ENCODE measurements at places on chromosomes 12 and 14.

DNA sequence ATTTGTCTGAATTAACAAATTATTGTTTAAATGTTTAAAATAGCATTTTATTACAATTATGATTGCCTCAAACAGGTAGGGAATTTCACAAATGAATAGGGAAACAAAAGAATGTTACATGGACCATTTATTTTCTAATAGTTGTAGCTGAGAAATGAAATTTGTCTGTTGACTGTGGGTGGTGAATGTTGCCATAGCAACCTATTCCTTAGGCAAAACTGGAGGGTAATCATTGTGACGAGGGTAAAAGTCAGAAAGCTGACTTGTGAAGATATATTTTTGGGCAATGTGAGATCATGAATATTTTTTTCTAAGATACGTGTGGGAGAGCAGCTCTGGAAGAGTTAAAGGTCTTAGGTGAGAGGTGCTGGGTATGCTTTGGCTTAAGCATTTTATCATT lies 24.2 kb upstream of the CLEC14A start:
- no peak for DNase-seq

DNA sequence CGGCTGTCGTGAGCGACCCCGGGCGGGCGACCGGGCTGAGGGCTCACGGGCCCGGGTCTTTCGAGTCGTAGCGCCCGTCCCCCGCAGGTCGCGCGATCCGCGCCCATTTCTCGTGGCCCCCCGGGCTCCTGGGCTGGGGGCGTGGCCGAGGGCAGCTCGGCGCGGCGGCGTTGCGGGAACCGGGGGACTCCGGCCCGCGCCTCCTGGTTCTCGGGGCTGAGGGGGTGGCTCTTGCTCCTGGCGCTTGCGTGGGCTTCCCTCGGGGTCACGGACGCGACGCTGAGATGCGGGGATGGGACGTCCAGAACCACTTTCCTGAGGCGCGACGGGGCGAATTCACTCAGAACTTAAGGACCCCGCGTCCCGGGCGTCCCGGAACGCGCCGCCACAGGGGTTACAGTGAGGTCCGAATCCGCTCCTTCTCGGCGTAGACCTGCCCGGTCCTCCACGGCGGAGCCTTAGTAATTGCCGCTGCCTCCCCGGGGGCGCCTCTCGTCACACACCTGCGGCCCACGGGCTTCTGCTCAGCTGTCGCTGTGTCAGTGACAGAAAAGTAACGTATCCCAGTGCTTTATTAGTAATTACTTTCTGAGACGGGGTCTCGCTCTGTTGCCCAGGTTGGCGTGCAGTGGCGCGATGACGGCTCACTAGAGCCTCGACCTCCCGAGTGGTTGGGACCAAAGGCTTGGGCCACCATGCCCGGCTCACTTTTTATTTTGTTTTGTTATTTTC lies 606 bp downstream of the EP400 start:
- no peak for DNase-seq

- no peak for DNase-seq
Measured at GRCh38 chr14:36455241-36455627, 64.8 kb downstream of the NKX2-1 start.

DNA sequence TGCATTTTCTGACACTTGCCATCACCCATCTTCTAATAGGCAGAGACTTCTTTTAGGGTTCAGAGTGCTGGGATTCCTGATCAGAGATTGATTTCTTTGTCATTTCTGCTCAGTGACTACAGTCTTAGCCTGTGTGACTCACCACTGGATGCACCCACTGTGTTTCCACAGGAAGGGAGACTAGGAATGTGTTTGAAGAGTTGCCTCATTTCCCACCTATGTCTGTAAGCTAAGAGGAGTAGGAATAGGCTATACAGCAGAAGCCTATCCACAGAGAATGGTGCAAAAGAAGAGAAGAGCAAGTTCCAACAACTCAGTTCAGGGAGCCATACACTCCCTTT lies 60.2 kb upstream of the ACTN1 start:
- no peak for DNase-seq

- DNase-seq, result no peak
Measured at GRCh38 chr12:66065641-66066136, 64.9 kb downstream of the LLPH start.

DNA sequence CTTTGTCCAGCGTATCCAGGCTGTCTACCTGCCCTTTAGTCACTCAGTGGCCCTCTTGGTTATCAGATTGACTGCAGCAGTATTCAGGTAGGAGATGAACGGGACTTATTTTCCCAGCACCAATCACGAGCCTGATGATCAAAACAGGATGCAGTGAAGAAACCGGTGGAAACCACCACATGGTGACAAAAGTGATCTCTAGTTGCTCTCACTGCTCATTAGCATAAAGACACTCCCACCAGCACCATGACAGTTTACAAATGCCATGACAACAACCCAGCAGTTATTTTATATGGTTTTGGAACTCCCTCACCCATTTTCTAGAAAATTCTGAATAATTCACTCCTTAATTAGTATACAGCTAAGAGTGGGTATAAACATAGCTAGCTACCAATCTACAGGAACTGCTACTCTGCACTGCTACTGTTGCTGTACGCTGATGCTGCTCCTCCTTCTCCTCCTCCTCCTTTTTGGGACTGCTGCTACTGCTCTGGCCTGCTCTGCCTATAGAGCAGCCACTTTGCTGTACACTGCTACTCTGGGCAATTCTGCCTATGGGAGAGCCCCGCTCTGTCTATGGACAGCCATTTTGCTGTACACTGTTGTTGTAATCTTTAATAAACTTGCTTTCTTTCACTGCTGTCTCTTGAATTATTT lies 142.5 kb upstream of the SSTR1 start:
- DNase-seq, result no peak

DNA sequence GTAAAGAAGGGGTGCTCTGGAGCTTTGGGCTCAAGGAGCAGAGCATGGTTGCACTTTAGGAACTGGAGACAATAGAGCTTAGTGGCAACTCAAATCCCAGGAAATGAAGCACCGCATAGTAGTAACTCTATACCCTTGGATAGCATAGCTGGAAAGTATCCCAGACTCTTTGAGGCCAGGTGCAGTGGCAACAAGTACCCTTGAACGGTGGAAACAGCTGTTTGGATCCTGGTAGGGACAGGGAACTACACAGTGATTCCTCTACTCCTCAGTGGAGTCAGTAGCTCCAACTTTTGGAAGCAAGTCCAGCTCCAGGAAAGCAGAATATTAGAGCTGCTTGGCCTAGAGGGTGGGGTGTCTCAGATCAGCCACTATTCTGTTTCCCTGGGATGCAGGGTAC lies 129.0 kb upstream of the WSCD2 start:
- DNase-seq, result no peak

DNA sequence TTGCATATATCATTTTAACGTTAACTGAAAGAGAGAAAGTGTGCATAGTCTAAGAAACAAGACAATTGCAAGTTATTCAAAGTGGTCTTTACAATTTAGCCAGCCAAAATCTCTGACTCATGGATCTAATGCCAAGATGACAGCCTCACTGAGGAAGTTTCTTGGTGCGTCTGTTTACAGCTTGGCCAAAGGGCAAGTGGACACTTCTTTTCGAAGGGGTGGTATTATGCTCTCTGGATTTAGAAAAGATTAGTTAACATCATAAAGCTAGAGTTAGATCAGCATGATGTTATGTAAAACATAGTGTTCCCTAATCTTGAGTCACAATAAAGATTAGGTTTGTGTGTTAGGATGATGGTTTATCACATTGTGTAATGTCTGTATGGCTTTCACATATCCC lies 51.5 kb upstream of the SLC2A13 start:
- no peak for DNase-seq

DNA sequence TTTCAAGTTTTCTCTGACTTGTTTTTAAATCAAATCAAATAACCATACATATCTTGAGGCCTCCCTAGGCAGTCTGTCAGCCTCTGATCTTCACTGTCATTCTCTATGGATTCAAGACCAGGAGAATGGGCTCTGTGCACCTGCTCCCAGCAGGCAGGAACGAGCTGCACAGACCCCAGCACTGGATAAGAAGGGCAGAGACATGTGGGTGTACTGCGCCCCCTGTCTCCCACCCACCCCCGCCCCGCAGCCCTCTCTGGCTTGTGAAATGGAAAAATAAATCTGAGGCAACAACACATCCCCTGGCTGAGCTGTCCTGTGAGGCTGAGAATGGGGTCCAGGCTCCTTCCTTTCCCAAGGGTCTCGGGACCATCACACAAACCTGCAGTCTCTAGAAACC lies 26.3 kb downstream of the CLMN start:
- no peak for DNase-seq

DNA sequence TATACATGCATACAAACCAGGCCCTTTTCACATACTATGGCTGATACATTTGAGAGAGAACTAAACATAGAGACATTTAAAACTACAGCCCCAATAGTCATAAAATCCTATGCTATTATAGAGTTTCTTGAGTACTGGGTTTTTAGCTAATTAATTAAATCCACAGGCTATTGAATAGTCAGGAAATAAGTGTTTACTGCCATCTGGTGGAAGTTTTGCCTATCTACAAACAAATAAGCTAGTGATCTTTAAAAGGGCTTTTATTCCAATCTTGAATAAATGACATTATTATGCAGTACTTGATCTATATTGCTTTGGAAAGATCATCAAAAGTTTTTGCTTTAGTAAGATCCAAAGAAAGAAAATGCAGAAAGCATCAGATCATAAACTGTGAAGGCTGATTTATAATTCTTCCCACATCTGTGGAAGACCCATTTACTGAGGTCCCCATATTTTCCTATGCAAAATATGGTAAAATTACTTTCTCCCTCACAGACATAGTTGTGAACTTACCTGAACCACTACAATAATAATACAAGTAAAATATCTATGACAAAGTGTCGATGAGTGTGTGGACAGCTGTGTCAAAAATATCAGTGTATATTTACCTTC lies 131.3 kb downstream of the ITPR2 start:
- no peak for DNase-seq

- peak; percentile 1 for DNase-seq
Measured at GRCh38 chr12:40300490-40300889, 75.7 kb downstream of the LRRK2 start.

DNA sequence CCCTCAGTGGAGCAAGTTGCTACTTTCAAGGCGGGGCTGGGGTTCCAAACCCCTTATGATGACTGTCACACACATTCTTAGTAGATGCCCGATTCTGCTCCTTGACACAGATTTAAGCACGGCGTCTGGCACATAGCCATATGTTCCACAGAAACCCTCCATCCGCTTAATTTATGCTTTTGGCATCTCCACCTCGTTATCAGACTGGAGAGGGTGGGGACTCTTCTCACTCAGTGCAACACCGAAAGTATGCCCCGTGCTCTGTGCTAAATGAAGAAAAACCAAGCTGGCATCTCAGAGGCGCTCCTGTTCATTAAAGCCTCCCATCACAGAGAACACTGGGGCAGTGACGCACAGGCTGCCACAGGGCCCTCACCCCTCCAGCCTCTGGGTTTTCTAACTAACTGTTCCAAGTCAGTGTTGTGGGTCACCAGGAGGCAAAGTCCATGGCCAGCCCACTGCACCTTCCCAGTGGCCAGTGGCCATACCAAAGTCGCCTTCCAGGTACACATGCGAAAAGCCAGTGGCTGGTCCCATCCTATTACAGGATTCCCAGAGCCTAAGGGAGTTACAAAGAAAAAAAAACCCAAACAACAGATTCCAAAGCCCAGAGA lies 27.3 kb downstream of the CCDC88C start:
- no peak for DNase-seq

DNA sequence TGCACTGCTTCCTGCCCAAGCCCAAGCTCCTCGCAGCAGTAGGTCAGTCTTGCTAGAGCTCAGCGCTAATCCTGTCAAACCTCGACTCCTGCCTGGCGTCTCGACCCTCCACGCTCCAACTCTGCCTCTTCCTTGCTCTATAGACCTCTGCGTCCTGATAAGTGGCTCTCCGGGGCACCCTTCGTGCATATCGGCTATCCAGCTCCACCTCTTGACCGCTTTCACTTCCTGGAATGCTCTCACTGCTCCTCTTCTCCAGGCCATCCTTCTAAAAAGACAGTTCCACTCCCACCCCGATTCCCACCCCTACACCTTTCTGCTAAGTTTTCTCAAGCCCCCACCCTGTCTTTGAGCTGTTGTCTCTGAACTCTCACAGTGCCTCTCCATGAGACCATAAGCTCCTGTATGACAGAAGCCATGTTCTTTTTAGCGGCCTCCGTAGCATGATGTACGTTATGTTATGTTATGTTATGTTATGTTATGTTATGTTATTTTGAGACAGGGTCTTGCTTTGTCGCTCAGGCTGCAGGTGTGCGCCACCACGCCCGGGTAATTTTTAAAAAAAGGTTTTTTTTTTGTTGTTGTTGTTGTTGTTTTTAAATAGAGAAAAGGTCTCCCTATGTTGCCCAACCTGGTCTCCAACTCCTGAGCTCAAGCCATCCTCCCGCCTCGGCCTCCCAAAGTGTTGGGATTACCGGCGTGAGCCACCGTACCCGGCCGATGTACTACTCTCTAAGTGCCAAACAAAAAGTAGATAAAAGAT lies 601 bp downstream of the COX14 start:
- DNase-seq, result no peak

GRCh38 chr14:102554821-102555819 lies 37.3 kb upstream of the RCOR1 start:
- DNase-seq, result no peak

DNA sequence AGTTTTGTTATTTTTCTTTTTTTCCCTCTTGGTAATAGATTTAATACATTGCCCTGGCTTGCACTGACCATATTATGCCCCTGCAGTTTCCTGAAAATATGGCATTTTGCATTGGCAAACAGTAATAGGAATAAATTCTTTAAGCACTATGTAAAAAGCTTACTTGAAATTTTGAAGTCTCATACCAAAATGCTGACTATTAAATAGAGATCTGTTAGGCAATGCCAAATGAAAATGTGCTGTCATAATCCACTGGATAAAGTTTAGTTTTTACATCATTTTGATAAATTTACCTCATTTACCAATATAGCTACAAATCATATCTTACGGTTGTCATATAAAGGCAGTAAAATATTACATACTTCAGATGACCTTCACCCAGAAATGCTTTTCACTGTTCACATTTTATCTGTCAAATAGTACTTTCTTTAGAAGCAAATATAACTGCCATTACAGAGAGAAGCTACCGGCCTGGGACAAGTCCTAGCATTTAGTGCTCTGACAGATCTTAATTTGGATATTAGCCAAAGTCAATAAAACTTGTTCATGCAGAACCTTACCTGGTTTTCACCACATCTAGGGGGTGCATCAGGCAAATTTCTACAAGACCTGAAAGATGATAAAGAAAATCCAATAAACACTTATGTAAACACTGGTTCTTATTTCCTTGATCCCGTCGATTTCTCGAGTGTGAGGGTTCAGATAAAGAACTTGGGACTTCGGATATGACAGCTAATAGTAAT lies 212.9 kb downstream of the PAX9 start:
- no peak for DNase-seq

DNA sequence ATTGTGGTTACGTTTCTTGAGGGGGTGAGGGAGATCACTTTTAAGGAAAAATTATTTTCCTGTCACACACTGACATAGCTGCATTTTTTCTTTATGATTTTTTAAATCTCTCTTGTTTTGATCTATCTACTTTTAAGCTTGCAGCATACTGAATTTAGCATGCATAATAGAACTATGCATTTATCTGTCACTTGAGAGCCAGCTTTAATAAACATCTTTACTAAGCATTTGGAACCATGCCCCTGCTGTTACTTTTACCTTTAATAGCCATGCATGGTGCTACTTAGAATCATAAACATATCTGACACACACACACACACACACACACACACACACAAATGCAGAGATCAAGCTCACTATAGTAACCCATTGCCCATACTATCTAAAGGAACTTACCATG lies 486.2 kb downstream of the NELL2 start:
- no peak for DNase-seq
